ENCODE measurements at places on chromosomes 7 and 10.

GRCh38 chr7:136911344-136911743 is 42.9 kb downstream of the CHRM2 start:
- DNase-seq, result no peak

GRCh38 chr10:132728321-132728720 is 57.6 kb downstream of the NKX6-2 start:
- no peak for DNase-seq

- peak; percentile 21 for DNase-seq
Observed at GRCh38 chr7:42763137-42763551, 148.7 kb downstream of the C7orf25 start.

- DNase-seq, result no peak
Observed at GRCh38 chr10:4035599-4035945, 250.6 kb upstream of the KLF6 start.

GRCh38 chr10:132113206-132113605 is 47.5 kb downstream of the JAKMIP3 start:
- DNase-seq, result no peak

DNA sequence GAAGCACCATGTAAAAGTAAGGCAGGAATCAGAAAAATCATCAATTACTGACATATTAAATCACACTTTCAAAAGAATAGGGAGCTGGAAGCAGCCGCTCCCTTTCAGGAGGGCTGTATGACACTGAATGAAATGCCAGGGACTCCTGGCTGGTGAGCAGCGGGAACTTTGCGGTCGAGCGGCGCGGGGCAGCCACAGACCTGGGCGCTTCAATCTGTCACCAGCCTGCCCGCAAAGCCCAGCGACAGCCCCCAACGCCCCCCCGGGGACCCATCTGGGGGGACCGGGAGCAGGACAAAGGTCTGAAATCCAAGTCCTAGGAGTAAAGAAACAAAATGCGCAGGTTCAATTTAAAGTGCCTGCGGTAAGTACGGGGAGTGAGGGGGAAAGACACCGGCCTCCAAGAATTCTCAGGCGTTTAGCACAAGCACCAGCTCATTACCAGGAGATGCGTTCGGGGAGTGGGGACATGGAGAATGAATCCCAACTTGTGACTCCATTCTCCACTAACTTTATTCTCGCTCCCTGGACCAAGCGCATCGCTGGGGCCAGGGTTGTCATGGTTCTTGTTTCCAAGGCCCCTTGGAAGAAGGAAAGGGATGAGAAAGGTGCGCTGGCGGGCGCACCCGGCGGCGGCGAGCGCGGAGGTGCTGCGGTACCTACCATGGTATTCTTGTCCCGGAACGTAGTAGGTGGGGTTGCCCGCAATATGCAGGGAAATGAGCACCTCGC is 824 bp downstream of the RELN start:
- no peak for DNase-seq

- no peak for DNase-seq
Observed at GRCh38 chr10:131591936-131592335, 280.4 kb upstream of the TCERG1L start.

DNA sequence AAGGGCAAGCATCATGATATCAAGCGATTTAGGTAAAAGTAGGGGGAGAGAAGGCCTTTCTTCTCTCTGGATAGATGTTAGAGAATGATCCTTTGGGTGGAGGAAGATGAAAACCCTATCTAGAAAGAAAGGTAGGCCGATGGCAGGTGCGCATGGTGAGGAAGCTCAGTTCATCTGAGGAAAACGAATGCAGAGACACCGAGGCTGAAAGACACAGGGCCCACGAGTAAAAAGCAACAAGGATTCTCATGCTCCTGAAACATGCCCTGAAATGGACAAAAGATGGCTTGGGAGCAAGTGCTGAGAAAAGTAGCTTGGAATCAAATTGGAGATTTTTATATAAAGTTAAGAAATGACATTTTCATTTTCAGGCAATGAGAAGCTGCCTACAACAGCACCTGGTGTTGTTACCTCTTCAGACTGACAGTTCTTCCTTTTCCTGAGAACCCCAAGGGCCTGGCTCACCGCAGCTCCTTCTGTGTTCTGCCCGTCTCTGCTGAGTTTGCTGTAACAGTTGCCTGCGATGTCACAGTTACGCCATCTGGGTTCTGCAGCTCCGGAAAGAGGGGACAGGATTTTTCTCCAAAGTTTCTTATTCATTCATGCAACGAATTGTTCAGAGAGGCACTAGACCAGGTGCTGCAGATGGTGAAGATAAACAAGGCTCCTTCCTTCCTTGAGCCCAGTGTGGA is 402.0 kb upstream of the KLF6 start:
- DNase-seq, result no peak

Data from activated T-cell treated with anti-CD3 and anti-CD28 coated beads, Interleukin-2, amount 50 U/mL, for 48 hours (primary cell).